ENCODE measurements at places on chromosomes 2 and 18.

GRCh38 chr2:132521341-132521740, 104.7 kb downstream of the GPR39 start:
- DNase-seq: no peak

DNA sequence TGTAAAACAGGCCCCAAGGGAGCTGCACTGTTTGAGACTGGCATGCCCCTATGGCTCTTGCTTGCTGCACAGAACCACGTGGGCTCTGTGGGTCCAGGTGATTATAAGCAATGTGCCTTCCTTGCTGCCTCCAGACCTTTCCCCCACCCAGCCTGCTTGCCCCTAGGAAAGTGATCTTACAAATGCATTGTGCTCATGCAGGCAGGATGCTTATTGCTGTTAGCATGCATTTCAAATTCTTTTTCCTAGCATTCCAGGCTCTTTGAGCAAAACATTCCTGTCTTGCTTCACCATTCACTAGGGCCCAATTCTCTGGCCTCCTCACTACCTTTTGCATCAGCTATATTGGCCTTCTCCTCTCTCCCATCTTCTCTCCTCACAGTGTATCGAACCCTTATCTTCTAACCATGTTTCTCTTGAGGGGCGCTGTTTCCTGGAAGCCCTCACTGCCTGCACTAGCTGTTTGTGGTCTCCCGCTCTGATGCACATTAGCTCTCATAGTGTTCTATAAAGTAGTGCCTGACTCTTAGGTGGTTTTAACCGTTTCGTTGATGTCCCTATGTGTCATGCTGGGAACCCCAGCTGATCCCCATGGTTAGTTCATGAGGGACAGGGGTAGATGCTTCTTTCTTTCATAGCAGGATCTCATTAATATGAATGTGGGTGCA, 152.9 kb upstream of the EPAS1 start:
- no peak for DNase-seq

- DNase-seq: no peak
These were observed 179.7 kb downstream of the MREG start for GRCh38 chr2:215833531-215834162.

GRCh38 chr2:230794497-230794896, 70.2 kb upstream of the ITM2C start:
- no peak for DNase-seq

GRCh38 chr2:37090019-37090477, 5.7 kb downstream of the GPATCH11 start:
- no peak for DNase-seq

DNA sequence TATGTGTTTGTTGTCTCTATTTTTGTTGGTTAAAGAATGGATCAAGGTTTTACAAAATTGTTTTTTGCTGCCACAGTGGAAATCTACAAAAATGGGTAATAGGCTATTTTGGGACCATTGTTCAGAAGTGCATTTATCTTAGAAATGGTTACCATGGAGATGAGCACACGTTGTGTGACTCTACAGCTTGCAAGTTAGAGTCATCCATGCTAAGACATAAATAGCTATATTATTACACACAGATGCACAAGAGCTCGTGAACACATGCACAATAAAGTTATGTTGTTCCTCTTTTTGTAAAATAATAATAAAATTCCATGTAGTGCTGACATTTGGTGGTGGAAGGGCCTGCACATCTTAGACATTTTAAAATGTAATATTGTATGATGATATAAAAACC, 15.5 kb upstream of the DUSP19 start:
- no peak for DNase-seq

DNA sequence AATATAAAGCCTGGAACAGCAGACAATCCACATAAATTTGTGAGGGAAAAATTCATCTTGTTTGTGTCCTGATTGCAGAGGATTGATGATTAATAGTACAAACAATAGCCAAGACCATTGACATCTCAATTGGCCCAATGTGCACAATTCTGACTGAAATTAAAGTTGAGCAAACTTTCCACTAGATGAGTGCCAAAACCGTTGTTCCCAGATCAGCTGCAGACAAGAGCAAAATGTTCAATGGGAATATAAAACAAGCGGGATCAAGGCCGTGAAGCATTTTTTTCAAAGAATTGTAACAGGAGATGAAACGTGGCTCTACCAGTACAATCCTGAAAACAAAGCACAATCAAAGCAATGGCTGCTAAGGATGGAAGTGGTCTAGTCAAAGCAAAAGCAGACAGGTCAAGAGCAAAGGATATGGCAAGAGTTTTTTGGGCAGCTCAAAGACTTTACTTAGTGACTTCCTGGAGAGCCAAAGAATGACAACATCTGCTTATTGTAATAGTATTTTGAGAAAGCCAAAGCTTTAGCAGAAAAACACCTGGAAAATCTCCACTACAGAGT, 55.9 kb upstream of the KIF5C start:
- no peak for DNase-seq

DNA sequence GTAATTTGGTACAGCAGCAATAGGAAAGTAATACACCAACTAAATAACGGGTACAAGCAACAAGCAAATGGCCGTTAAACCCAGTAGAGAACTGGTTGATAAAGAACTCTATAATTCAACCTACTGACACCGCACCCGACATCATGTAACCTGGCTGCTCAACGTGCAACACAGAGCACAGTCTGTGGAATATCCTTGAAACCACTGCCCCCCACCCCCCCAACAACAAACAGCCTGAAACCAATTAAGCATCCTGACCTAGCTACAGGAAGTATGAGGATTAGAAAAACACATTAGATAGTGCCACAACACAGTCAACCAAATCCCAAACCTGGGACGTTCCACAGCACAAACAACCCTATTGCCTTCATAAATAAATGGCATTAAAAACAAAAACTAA, 23.5 kb downstream of the HDLBP start:
- no peak for DNase-seq

- DNase-seq: no peak
These were observed 13.2 kb downstream of the MSH6 start for GRCh38 chr2:47796090-47796697.
